ENCODE measurements at places on chromosomes 16 and 17. TPM values are rescaled to one million over a fixed set of nuclear protein-coding genes. Genes with fewer than 3 reads are reported as not detected.

The PERCC1 gene
- not detected for total RNA-seq

The ZNF207 gene
- 232 TPM for total RNA-seq

The ZFPM1 gene
- 6.6 TPM for total RNA-seq

The ACSM5 gene
- total RNA-seq, result not detected

The GAST gene
- 0.59 TPM for total RNA-seq

The LYZL6 gene
- not detected for total RNA-seq

The NXN gene
- 24.8 TPM for total RNA-seq
